ENCODE measurements at places on chromosomes 12 and 14.

GRCh38 chr12:109695961-109696461, 17.6 kb upstream of the FAM222A start:
- DNase-seq, result no peak

DNA sequence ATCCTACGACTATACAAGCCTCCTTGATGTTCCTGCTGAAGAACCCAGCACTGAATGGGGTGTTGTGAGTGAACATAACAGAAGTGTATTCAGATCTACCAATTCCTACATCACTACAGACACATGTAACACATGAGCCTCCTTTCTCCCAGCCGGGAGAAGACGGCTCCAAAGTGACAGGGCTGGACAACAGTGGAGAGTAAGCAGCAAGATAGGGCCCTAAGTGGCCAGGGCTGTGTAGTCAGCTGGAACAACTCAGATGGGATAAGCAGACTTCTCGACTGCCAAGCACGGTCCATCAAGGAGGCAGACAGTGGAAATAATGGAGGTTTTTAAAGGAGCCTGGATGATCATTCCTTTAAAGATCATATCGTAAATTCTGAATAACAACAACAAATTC, 73.5 kb downstream of the TTC7B start:
- no peak for DNase-seq

- DNase-seq, result no peak
These were observed 4.4 kb upstream of the SOCS2 start for GRCh38 chr12:93568091-93568490.

- DNase-seq, result no peak
These were observed 78.6 kb downstream of the SCARB1 start for GRCh38 chr12:124784871-124785572.

- DNase-seq, result no peak
These were observed 20.3 kb upstream of the HSPB8 start for GRCh38 chr12:119158402-119158801.

- DNase-seq, result no peak
These were observed 174.9 kb downstream of the PIK3C2G start for GRCh38 chr12:18436170-18436569.

DNA sequence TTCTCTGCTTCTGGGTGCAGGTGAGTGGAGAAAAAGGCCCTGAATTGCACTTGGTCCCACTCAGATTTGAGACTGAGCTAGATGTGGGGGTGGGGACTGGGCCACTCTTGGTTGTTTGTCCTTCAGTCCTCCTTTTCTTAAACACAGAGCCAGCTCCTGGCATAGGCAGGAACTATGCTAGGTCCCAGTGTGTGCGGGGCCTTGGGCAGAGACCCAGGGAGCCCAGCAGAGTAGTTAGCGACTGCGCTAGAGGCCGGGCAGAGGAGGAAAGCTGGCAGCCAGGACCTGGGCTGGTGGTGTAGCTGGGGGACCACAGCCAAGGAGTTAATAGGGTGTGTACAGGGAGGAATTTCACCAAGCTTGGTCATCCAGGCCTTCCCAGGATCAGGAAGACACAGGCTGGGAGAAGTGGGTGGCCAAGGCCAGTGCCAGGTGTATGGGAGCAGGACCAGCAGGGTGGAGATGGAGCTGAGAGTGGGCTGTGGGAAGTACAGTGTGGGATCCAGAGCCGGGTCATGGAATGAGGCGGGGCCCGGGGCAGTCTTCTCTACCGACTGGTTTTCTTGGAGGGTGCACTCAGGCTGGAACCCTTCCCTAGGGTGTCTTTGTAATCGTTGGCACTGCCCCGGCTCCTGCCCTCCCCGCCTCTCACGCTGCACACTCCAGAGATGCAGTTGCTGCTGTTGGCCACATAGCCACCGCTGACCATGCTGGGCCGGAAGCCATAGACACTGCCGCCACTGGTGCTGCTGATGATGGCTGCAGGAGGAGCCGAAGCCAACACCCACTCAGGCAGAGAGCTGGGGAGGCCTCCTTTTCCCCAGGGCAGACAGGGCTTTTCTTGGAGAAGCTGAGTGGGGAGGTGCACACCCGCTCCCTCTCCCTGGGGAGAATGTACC, 8.7 kb downstream of the KRT71 start:
- no peak for DNase-seq

Data from DMS79 treated with DMSO at 0.1 percent for 48 hours (cell line).